ENCODE measurements at places on chromosomes 7 and 10.

DNA sequence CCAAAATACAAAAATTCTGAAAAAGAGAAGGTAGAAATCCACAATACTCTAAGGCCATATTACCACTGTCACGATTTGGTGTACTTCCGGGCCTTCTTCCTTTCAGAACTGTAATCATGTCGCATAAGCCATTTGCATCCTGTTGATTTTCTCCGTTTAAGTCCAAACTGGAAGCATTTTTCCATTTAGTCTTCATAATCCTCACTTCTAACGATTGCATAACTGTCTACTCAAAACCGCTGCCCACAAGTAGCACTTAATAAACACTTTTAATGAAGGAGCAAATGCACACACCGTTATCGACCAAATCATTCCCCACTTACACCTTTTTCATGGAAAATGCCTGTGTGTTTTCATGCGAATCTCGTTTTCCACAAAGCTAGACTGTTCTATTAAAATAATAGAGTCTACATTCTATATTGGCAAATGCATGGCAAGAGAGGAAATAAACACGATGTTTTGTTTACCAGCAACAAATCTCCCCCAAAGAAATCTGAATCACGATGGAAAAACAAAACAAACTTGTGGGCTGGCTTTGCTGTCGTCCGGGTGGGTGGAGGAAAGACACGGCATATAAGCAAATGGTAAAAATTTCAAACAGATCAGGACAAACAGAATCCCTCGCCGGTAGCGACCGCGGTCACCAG is 1.0 kb downstream of the ATE1 start:
- no peak for DNase-seq

- no peak for DNase-seq
These were observed 462.4 kb downstream of the DNAJB6 start for GRCh38 chr7:157799076-157799685.

GRCh38 chr10:3124412-3125175 is 48.0 kb downstream of the PITRM1 start:
- no peak for DNase-seq

DNA sequence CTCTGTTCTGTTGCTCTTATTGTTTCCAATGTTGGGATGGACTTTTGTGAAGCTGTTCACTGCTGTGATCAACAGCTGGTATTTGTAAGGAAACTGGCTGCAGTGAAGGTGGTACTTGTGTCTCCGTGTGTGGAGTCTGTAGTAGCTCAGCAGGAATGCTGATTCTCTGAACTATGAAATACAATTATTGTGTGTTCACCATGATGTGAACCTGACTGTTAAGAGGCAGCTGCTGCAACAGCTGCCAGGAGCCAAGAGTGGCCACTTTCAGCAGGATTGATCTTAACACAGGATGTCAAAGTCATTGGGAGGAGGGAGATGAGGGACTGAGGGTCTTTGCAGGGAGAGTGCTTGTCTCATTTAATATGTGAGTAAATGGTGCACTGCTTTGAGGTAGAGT is 13.9 kb downstream of the VSTM2A start:
- no peak for DNase-seq

- no peak for DNase-seq
These were observed 13.3 kb upstream of the CDK13 start for GRCh38 chr7:39936761-39937160.

- no peak for DNase-seq
These were observed 93.1 kb downstream of the CDK14 start for GRCh38 chr7:90689260-90689659.

GRCh38 chr10:29140991-29141390 is 147.9 kb upstream of the LYZL1 start:
- peak; percentile 80 for DNase-seq

DNA sequence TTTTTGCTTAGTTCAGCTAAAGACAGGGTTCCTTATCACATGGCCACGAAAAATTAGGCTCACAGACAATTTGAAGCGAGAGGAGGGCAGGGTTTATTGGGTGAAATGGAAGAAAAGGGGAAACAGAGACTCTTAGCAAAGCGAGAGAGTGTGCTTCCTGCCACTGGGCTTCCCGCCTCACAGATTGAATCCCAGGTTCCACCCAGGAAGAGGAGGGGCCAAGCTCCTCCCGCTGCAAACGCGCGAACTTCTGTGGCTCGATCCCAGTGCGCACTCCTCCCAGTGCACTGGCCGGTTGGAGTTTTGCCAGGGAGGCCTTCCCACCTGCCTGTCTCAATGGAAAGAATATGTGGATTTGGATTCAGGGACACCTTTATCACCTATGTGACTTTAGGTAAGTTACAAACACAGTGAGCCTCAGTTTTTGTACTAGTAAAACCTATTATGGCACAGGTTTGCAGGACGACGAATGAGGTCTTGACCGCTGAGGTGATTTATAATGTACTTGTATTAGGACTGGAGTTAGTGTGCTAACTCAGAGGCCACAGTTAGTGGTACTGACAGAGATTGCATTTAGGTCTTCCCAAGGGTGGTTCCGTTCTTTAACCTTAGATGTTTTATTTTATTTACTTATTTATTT is 48.5 kb upstream of the SP8 start:
- DNase-seq, result no peak

DNA sequence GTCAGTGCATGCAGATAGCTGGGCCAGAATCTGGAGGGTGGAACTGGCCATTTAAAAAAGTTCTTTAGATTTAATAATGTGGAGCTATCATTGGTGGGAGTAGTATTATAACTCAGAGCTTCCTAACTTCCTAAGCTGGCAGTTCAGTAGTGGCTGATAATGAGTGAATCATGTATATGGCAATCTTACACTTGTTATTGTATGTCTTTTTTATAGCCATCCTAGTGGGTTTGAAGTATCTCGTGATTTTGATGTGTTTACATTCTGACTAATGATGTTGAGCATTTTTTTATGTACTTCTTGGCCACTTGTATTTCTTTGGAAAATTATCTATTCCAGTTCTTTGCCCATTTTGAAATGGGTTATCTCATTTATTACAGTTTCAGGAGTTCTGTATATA is 15.4 kb downstream of the TFAM start:
- no peak for DNase-seq

- no peak for DNase-seq
These were observed 192.8 kb upstream of the AHR start for GRCh38 chr7:17105701-17106100.

DNA sequence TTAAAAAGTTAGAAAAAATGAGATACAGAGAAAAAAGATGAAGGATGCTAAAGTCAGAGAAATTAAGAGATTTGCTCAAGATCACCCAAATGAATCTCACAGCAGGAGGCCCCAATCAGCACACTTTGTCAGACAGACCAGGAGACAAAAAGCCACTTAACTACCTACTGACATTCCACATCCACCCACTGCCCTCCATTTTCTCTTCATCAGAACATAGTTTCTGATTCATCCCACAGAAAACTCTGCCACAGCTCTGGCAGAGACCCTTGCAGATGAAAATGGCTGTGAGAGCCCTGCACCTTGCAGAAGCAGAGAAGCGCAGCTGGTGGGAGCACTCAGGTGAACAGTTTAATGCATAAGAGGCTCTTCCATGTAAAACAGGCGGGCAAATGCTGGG is 26.6 kb downstream of the DGKI start:
- no peak for DNase-seq

DNA sequence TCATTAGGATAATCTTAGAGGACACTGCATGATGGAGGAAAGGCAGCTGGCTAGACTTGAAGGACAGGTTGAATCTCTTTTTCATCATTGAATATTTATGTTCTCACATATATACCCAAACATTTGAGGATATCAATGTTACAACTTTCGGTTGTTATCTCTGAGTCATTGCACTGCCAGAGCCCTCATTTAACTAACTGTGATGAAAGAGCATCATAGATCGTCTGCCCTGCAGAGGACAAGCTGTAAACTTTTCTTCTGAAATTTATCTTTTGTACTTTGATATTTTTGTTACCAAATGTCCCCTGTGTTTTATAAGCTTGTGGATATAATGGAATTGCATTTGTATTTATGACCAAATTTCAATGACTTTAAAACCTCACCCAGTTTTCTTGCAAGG is 298.7 kb downstream of the PHF14 start:
- DNase-seq, result no peak

GRCh38 chr10:133438711-133439273 is 14.4 kb upstream of the SPRN start:
- no peak for DNase-seq

DNA sequence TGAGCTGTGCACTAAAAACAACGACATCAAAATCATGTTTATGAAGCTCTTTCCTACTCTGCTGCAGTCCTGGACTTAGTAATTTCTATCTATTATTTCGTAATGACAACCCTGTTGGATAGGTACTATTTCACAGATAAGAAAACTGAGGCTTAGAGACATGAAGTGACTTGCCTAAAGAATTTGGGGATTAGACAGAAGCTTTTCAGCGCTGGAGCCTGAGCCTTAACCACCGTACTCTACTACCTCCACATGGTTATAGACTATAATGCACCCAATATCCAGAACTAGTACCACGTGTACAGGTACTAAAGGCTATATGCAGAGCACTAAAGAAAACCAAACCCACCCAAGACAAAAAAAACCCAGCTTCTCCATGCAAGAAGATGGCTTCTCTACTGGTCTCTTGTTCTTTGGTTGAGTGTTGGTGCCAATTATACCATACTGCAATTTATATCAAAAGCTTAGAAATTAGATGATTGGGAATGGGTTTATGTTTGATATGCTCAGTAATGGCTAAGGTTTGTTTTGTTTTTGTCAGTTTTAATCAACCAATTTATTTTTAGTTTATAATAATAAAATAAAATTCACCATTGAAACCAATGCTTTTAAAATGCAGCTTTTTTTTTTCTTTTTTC is 6.5 kb upstream of the SNX10 start:
- DNase-seq, result no peak

- DNase-seq, result peak; percentile 47
These were observed 32.7 kb upstream of the ZNF438 start for GRCh38 chr10:31064348-31064747.

- no peak for DNase-seq
These were observed 556.8 kb downstream of the DNAJB6 start for GRCh38 chr7:157893535-157894044.

GRCh38 chr10:123559823-123560092 is 106.4 kb upstream of the GPR26 start:
- DNase-seq, result no peak

DNA sequence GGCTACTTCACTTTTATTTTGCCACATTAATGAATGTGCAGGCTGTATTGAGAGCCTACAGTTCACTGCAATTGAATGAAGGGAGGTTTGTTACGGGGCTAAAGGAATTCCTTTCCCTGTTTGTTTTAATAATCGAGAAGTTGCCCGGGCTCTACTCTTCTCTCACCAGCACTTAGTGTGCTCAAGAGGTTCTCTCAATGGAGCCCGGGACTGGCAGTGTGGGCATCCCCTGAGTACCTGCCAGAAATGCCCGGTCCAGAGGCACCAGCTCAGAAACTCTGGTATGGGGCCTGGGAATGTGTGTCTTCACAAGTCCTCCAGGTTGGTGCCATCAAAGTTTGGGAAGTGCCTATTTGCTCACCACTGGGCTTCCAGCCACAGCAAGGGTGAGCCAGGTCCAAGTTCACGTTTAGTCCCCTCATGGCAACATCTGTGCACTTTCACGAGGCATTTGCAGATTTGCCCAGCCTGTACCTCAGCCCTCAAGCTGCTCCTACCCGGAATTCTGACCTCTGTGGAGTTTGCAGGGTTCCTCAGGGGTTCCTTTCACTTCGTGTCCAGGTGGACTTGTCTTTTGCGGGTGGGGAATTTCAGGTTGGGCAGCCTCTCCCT is 622.4 kb downstream of the SDK1 start:
- no peak for DNase-seq

DNA sequence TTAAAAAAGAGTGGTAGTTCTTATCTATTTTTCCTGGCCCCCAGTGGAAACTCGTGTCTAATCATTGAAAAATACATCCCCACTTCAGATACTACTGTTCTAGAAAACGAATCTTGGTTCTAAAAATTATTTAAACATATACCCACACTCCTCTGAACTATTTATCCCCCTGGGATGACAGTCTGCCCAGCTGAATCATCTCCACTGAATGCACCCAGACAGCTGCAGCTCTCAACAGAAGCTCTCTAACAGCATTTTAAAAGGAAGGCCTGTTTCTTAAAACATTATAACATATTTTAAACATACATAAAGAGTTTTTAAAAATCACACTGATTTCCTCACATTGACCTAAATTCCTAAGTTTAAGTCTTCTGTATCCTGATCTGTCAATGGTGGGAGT is 544.6 kb upstream of the PHF14 start:
- DNase-seq, result no peak

DNA sequence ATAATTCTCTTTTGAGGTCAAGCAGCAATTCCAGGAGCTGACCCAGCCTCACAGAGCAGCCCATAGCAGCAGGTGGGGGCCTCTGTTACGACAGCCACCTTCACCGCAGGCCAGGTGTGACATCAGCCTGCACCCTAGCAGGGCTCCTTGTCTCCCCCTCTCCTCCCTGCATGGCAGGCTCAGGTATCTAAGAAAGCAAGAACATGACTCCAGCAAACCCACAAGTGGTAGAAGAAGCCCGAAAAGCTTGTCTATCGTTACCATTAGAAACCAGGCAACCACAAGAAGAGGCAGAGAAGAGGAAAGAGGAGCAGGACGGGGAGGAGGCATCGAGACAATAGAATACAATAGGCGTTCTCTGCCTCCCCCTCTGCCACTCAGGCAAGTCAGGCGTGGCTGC is 104.0 kb upstream of the PRR15 start:
- no peak for DNase-seq

- DNase-seq, result peak; percentile 57
These were observed 407.5 kb upstream of the AUTS2 start for GRCh38 chr7:69190763-69191162.

DNA sequence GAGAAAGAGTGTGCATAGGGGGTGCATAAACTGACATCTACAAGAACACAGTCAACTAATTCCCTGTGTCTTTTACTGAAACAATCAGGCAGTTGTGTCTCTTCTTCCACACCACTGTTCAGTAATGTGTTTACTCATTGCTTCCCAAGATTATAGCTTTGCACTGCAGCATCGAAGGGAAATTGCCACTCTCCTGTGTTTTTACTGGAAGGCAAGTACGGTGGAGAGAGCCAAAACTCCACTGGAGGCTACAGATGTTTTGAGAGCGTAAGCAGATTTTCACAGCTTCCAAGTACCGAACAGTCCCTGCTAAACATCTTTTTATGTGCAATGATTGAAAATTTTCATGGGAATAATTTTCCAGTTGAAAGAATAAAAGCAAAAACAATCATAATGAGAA is 510.5 kb upstream of the AKR1E2 start:
- peak; percentile 12 for DNase-seq

- DNase-seq, result no peak
These were observed 19.7 kb downstream of the DNAJC12 start for GRCh38 chr10:67818323-67818722.

GRCh38 chr10:11023009-11023953 is 5.6 kb downstream of the CELF2 start:
- DNase-seq, result no peak
